ENCODE measurements at places on chromosomes 13 and 19. TPM values are rescaled to one million over a fixed set of nuclear protein-coding genes. Genes with fewer than 3 reads are reported as not detected.

DNA sequence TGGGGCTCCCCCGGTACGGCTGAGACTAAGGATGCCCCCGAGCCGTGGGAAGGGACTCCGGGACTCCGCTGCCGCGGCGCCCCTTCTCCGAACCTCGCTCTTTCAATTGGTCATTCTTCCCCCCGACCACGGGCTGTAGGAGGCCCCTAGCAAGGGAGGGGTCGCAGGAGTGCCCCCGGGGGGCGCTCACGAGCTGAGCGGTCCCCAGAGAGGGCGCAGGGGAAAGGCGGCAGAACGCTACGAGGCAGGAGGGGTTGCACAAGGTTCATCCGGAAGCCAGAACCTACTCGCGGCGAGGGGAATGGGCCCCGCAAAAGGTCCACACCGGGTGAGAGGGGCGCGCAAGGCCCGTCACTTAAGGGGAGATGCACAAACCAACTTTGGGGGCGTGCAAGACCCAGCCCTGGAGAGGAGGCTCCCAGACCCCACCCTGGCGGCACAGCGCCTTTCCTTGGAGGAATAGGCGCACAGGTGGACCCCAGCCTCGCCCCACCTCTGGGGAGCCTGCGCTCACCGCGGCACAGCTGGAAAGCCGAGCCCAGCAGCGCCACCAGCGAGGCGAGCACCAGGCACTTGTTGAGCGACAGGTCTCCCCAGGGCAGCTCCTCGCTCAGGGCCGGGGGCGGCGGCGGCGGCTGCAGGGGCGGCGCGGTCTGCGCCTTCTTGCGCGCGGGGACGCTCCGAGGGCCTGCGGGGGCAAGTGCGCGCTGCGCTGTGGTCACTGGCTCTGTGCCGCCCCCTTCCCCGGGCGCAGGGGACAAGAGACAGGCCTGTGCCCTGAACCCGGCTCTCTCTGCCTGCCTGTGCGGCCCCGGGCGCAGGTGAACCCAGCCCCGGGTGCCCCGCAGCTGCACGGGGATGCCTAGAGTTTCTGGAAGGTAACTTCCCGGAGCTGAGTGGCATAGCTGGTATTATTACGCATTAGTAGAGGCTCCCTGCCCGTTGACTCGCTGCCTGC is 2.8 kb downstream of the JSRP1 start:
- no peak for DNase-seq

- no peak for DNase-seq
These were observed 1.3 kb downstream of the KCNK6 start for GRCh38 chr19:38320969-38321339.

Gene REX1BD
- total RNA-seq = 54.6 TPM

DNA sequence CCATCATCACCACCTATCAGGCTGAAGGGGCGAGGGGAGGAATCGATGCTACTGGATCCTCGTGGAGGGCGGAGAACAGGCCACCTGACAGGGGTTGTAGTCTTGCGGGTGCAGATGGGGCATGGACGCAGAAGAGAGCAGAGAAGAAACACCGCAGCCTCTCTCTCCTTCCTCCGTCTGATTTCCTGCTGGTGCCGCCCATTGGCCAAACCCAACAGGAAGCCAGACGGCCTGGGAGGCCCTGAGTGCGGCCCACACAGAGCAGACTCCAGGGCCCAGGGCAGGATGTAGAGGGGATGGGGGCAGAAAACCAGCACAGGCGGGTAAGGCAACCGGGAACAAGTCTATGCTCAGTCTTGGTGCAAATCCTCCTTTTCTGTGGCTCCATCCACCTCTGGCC is 15.4 kb downstream of the CEBPA start:
- no peak for DNase-seq

Gene NKPD1
- total RNA-seq = not detected

Gene MAMSTR
- 0.55 TPM for total RNA-seq

GRCh38 chr13:49373716-49374115 is 70.1 kb downstream of the CAB39L start:
- peak; percentile 30 for DNase-seq

DNA sequence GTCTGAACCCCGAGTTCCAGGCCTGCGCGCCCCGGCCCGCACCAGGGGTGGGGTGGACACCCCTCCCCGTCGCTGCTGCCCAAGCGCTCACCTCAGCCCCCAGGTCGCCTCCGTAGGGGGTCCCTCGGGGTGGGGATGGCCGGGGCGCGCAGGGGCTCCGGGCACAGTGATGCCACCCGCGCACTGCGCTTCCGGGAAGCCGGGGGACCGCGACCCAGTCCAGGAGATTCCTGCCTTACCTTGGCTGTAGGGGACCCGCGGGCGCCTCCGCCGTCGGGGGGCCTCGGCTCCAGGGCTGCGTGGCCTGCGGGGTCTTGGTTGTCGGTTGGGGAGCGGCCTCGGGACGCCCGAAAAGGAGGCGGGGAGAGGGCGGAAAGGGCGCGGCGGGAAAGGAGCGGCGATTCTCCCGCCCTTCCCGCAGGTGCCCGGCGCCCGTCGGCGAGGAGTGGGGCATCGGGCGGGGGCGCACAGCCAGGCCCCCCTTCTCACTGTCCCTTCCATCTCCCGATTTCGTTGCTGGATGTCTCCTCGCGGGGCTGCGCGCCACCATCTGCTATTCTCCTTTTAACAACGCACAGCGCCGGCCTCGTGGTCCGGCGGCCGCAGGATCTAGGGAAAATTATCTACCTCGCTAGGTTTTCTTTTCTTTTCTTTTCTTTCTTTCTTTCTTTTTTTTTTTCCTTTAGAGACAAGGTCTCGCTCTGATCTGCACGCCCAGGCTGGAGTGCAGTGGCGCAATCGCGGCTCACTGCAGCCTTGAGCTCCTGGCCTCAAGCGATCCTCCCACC is at the start of gene KEAP1:
TSS of gene KEAP1 (minus strand) at position 355 of the 788 bp plus-strand sequence. CDS start 3,323 bp downstream, outside the sequence.
- no peak for DNase-seq

DNA sequence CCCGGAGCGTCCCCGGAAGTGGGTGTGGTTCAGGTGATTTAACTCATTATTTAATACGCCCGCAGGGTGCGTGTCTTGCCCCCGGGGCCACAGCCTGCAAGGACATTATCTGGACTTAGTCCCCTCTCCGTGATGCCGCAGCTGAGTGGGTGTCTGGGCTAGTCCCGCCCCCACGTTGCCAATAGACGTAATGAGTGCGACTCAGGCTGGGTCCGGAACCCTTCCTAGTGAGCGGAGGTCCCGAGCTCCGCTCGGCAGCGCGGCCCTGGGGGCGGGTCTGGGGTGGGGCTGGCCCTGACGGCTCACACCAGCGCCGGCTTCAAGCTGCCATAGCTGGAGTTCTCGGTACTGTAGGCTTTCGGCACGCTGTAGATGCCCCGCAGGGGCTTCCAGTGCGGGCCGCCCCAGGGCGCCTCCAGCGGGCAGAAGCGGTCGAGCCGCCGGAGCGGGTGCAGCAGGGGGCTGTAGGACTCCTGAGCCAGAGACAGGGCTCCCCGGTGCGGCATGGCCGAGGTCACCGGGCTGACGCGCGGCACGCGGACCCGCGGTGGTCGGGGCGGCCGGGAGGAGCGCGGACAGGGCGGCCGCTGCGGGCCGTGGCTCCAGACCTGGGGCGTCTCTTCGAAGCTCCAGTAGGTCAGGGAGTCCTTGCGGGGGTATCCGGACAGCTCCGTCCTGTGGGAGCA is 918 bp upstream of the LHB start:
- peak; percentile 42 for DNase-seq

Gene SPACA4
- total RNA-seq = not detected

- peak; percentile 83 for DNase-seq
These were observed 318.8 kb downstream of the SHISA2 start for GRCh38 chr13:25733001-25733491.

Gene FGF21
- not detected for total RNA-seq

DNA sequence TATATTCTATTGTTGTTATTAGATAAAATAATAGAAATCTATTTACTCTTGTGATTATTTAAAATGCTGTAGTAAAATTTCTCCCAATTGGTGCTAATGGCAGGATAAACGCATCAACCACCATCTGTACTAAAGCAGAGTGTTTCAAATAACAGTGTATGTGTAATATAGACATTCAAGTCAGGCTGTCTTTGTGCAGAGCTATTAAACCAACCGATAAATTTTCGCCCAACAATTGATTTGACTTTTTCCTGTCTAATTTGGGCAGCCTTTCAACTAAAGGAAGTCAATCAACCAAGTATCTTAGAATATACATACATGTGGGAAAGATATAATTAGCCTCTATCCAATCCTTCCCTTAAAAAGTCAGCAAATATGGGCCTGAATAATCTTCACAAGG is 5.8 kb downstream of the AMER2 start:
- DNase-seq = no peak

Gene KASH5
- not detected for total RNA-seq

- no peak for DNase-seq
These were observed 9.6 kb downstream of the RPS16 start for GRCh38 chr19:39426170-39426569.

Gene BTBD2
- 53.7 TPM for total RNA-seq

GRCh38 chr19:9166846-9167245 is 11.9 kb upstream of the OR7D2 start:
- DNase-seq = no peak

Gene LRRC63
- not detected for total RNA-seq

- DNase-seq = peak; percentile 51
These were observed 241.1 kb upstream of the ZNF507 start for GRCh38 chr19:32104153-32104849.

Gene EXOC3L2
- total RNA-seq = 0.61 TPM

Gene IFNL4
- not detected for total RNA-seq

DNA sequence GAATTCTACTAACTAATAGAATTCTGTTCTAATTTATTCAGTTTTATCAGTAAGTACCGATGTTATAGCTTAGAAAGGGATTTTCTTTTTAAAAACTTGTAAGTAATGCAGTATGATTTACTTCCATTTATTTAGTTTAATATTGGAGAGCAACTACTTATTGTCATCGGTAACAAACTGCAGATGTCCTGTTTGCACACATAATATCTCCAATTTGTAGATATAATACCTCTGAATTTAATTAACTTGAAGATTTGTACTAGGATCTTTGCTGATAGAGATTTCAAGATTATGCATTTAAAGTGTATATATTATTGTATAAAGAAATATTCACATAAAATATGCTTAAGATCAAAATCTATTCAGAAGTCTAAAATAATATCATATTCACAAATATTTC is 356.7 kb downstream of the PCDH17 start:
- DNase-seq = no peak

DNA sequence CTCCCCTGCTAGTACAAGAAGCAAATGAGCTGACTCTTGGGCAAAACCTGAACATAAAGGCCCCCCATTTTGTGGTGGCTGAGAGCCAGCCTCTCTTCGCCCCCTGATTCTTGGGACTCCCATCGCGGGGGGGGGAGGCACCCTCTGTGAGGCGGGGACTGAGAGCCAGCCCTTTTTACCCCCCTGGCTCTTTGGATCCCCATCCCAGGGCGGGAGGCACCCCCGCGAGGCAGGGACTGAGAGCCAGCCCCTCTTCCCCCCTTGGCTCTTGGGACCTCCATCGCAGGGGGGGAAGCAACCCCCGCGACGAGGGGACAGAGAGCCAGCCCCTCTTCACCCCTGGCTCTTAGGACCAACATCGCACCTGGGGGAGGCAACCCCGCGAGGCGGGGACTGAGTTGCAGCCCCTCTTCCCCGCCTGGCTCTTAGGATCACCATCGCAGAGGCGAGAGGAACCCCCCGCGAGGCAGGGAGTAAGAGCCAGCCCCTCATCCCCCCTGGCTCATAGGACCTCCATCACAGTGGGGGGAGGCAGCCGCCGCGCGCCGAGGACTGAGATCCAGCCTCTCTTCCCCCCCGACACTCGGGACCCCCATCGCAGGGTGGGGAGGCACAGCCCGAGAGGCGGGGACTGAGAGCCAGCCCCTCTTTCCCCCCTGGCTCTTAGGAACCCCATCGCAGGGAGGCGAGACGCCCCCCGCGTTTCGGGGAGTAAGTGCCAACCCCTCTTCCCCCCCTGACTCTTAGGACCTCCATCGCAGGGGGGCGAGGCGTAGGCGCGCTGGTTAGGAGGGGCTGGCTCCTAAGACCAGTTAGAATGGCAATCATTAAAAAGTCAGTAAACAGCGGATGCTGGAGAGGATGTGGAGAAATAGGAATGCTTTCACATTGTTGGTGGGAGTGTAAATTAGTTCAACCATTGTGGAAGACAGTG is 2428.4 kb upstream of the PCDH20 start:
- no peak for DNase-seq

DNA sequence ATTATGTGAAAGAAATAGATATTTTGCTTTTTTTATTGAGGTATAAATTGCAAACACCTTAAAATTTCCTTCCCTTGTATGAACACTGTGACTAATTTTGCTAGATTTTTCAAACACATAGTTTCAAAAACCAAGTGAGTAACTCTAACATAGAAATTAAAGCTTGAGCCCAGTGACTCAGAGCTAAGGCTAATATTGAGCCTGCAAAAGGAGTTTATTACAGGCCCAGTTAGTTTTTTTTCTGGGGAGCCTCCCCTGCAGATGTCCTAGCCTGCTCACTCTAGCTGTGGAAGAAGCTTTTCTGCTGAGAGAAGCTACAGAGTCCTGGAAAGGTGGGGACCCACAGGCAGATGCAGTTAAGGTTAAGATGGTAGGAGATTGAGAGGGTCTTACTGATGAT is 3.4 kb downstream of the ZNF430 start:
- peak; percentile 51 for DNase-seq

DNA sequence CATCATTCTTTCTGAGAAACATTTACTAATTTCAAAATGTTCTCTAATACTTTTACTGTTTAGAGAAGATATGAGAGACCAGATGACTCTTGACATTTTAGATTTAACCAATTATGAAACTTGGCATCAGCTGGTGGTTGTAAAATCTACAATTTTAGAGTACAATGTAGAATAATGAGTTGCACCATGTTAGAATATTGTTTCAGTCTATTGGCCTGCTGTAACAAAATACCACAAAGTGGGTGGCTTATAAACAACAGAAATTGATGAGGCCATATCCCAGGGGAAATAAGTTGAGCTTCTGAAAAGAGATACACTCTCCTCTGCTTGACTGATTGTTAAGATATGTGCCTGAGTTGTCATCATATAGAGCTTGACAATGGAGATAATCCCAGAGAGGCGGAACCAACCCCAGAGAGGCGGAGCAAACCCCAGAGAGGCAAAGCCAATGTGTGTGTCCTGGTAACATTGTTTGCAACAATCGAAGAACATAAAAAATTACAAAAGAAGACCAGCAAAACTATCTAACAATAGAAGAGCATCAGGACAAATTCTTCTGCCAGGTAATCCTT is 373.0 kb upstream of the SLITRK1 start:
- no peak for DNase-seq

DNA sequence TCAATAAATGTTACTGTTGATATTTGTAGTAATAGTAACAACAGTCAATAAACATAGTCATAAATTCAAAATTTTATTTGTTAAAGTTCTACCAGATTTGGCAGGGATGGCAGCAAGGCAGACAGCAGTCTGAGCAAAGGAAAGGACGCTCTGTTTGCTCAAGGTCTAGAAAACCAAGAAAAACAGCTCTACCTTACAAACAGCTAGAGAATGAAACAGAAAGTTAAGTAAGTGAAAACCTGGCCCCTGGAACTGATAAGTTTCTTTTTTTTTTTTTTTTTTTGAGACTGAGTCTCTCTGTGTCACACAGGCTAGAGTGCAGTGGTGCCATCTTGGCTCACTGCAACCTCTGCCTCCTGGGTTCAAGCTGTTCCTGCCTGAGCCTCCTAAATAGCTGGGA is 27.9 kb downstream of the ENOX1 start:
- no peak for DNase-seq

Data from astrocyte (in vitro differentiated cells and primary cell).